Amniotic stem cell (primary cell): ENCODE measurements at places on chromosomes 7 and 10.

- no peak for DNase-seq
Observed at GRCh38 chr10:22437620-22438588, 92.6 kb downstream of the SPAG6 start.

GRCh38 chr10:47042780-47043750 lies 131.8 kb downstream of the PTPN20 start:
- DNase-seq, result no peak

- no peak for DNase-seq
Observed at GRCh38 chr7:69739190-69739589, 140.9 kb downstream of the AUTS2 start.

GRCh38 chr7:47394216-47394615 lies 187.7 kb downstream of the TNS3 start:
- DNase-seq, result no peak

DNA sequence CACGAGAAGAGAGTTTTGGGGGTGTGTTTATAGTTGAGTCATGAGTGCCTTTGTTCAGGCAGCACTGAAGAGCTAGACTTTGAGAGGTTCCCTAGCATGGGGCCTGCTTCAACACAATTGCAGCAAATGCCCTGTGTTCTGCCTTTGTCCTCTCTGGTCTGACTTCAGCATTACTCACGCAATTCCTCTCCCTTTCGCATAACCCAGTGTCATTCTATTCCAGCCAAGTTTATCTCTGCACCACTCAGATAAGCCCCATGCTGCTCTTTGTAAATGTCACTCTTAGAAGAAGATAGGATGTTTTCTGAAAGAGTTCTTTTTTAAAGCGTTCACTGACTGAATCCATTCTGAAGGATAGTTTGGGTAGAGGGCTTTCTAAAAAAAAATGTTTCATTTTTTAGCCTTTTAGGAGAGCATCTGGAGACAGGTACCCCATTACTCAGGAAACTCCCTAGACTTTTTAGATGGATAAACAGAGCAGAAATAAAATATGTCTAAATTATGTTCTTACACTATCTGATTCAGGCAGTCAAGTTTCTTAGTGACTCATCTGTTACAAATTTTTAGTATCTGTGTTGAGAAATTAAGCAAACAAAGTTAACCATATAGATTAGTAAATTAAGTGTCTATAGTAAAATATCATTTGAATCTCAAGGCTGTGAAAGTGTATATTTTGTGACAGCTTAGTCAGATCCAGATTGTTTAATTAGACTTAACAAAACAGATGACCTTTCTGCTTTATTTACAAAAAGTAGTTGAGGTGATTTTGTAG lies 318.5 kb downstream of the GPR158 start:
- no peak for DNase-seq
